Naive thymus-derived CD8-positive, alpha-beta T cell (primary cell): ENCODE measurements at places on chromosomes 5 and 9.

DNA sequence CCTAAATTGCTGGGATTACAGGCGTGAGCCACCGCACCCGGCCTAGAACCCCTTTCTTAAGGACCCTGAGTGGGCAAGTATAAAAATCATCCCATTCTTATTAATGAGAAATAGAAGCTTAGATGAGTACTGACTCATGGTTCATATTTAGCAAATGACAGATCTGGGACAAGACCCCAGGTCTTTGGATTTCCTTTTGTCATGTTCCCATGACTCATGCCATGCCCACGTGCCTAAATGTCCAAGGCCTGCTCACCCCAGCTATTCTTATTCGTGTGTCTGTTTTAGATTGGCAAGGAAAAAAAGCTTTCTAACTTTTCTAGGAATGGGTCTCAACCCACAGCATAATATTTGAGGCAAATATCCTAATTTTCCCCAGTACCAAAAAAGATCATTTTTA lies 57.7 kb upstream of the RPS23 start:
- DNase-seq = no peak

GRCh38 chr9:108550106-108550505 lies 305.7 kb downstream of the ACTL7B start:
- DNase-seq = no peak

- no peak for DNase-seq
Measured at GRCh38 chr9:76373173-76373783, 20.9 kb downstream of the RFK start.

- DNase-seq = no peak
Measured at GRCh38 chr5:20229303-20230005, 241.5 kb upstream of the CDH18 start.

DNA sequence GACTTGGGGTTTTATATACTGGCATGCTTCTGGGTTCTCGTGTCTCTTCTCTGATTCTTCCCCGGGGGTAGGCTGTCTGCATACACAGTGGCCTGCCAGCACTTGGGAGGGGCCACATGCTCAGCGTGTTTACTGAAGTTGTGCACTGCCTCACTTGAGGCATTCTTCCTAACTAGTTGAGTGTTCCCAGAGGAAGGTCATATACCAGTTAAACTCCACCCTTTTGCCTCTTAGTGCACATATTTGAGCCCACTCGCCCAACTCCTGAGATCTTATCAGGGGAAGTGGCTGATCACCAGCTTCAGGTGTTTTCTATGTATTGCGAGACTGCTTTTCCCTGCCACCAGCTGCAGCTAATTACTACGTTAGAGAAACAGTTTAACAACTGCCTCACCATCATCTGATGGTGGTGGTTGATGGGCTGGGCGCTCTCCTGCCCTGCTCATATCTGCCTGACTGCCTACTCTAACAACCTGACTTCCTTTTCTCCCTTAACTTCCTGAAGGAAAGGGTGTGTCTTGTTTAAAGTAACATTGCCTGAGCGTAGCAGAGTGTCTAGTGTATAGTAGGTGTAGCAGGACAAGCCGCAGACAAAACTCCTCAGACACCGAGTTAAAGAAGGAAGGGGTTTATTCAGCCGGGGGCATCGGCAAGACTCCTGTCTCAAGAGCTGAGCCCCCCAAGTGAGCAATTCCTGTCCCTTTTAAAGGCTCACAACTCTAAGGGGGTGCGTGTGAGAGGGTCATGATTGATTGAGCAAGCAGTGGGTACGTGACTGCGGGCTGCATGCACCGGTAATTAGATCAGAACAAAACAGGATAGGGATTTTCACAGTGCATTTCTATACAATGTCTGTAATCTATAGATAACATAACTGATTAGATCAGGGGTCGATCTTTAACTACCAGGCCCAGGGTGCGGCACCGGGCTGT lies 60.1 kb upstream of the CLINT1 start:
- no peak for DNase-seq

GRCh38 chr5:157543825-157544622 lies 31.6 kb downstream of the ADAM19 start:
- no peak for DNase-seq

DNA sequence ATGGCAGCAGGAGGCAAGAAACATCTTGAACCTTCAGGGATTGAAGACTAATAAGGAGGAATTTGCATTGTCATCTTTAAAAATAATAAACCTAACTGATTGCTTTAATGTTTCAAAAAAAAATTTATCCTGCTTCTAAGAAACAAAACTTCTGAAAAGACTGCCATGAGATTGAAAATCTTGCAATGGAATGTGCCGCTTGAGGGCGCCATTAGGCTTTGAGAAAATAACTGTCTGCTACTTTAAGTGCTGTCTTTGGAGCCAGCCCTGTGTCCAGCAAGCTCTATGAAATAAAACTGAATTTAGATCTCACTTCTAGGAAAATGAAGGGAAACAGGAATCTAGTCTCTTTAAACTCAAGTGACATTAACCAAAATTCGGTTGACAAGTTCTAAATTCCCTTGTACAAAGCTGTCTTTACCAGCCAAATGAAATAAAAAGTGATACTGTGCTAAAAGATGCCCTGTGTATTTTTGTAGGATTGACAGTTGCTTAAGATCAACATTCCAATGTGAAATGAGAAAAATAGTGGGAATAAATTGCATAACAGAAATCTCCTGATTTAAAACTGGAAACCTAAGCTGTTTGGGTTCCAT lies 79.4 kb downstream of the ESM1 start:
- DNase-seq = peak; percentile 79

- no peak for DNase-seq
Measured at GRCh38 chr5:15521381-15522186, 21.6 kb downstream of the FBXL7 start.

GRCh38 chr9:130286781-130287428 lies 21.3 kb downstream of the HMCN2 start:
- no peak for DNase-seq

- peak; percentile 62 for DNase-seq
Measured at GRCh38 chr9:126915281-126915816, 767 bp downstream of the RALGPS1 start.
